ENCODE measurements at places on chromosomes 7 and 10. TPM values are rescaled to one million over a fixed set of nuclear protein-coding genes. Genes with fewer than 3 reads are reported as not detected.

AGAP5 gene
- total RNA-seq, result 8.0 TPM

ALOX5 gene
- 25.7 TPM for total RNA-seq

DNA sequence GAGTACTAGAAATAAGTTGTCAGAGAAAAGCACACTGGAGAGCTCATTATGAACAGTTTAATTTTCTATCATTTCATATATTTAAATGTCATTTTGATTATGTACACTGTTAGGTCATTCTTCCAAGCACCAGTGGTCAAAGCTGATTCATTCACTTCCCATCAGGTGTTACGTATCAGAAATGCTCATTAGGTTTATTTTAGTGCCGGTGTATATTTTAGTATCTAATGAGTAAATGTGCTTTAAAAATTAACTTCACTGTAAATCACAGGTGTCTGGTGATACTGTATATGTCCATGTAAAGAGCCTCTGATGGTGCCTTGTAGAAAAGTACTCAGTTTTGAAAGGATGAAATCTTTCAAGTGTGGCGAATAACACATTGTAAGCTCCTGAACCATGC lies 3.5 kb downstream of the DMTF1 start:
- no peak for DNase-seq

C10orf62 gene
- not detected for total RNA-seq

DNA sequence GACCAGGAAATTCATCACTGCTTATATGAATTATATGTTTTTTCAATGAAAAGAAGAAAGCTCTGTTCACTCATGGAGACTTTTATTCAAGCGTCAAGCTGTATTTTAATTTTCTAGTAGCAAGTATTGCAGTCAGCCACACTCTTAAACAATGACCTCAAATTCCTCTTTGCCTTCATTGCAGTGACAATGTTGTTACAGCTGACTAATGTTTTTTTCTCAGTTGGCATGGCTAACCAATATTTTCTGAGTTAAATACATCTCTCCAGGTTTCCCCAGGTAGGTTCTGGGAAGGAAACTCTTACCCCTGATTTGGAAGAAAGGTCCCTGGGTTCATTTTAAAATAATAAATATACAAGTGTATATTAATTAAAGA lies 241.5 kb downstream of the WDR11 start:
- no peak for DNase-seq

DNA sequence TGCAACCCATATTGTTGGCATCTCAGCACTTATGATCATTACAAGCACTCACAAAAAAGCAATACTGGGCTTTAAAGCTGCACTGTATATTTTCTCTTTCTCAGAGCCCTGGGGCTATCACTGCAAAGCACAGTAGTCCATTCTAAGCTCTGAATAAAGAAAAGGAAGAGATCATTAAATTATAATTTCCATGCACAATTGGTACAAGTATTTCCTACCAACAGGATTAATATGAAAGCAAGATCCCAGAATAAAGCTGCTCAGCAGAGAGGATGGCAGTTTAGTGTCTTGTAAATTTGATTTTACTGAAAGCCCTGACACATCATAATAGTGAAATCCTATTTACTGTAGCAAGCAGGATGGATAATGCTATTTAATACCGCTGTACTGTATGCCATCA lies 205.3 kb downstream of the CHCHD3 start:
- no peak for DNase-seq

All from urinary bladder (tissue), 4 donors.